T-helper 17 cell (primary cell): ENCODE measurements at places on chromosomes 16 and 17.

DNA sequence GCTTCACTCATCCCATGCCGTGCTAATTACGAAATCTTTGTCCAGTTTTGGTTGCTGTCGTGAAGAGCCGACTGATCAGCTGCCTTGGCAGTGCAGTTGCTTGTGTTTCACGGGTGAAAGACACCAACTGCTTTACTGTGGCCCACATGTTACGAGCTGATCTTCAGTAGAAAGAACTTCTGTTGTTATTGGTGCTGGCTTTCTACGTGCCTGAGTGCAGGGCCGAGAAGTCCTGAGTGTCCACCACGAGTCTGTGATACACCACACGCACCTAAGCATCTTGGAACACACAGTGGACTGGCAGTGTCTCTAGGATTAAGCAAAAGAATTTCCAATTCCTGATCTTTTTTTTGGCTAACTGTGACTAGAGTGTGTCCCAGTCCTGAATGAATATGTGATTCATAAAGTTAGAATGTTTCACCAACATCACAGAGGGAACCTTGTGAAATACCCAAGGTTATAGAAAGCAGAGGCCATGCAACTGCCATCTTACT lies 70.4 kb upstream of the CLEC18A start:
- no peak for DNase-seq

DNA sequence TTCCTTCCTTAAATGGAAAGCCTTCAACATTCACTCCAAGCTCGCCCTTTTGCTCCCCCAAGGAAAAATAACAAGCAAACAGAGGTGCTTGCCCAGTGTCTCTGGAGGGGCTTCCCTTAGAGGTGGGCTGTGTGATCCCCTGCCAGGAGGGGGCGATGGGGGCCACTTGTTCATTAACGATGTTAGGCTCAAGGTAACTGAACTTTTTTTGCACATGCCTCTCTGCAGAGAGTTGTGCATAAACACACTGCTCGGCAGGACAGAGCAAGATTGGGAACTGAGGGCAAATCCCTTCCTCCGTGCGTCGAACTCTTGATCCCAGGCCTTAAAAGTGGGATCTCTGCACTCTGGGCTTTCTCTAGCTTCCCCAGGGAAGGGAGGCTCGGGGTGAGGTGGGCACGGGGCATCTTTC lies 15.5 kb upstream of the NAGLU start:
- DNase-seq, result no peak

DNA sequence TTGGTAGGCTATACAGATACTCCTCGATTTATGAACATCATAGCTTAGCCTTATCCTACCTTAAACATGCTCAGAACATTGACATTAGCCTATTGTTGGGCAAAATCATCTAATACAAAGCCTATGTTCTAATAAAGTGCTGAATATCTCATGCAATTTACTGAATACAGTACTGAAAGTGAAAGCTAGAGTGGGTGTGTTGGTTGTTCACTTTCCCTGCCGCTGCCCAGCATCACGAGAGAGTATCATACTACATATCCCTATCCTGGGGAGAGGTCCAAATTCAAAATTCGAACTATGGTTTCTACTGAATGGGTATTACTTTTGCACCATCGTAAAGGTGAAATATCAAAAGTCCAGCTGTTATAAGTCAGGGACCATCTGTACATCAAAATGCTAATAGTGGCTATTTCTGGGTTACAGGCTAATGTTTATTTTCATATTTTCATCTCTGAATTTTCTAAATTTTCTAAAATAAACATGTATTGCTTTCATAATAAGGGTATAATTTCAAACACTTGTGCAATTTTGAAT lies 54.5 kb downstream of the NACA2 start:
- DNase-seq, result no peak

DNA sequence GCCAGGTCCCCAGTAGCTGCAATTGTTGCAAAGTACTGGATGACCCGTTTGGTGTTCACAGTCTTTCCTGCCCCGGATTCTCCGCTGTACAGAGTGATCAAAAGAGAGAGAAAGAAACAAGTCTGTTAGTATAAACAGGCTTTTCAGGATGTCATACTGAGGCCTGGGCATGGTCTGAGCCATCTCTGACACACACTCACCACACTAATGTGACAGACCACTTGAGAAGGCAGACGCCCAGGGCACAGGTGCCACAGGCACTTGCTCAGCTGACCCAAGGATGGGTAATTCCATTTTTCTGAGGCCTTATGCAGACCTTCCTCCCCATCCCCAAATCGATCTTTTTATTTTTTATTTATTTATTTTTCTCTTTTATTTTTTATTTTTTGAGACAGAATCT lies 7.5 kb downstream of the MYH3 start:
- no peak for DNase-seq

- DNase-seq, result no peak
Observed at GRCh38 chr16:88911946-88912310, 45.5 kb upstream of the PABPN1L start.

DNA sequence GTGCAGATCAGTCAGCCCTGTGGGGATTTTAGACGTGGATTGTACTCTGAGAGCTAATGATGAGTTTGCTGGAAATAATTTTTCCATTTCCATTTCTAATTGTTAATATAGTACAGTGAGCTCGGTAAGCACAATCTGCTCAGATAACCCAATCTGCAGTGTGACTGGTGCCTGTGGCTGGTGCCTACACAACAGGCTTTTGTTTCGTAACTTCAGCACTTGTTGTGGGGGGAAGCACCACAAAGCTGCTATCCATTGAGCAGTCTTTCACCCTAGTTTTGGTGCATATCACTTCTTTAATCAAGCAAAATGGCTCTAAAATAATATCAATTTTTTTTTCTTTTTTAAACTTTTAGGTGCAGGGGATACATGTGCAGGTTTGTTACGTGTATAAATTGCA lies 534.9 kb upstream of the HSBP1 start:
- DNase-seq, result no peak

- no peak for DNase-seq
Observed at GRCh38 chr17:40069751-40070708, 7.3 kb downstream of the THRA start.

DNA sequence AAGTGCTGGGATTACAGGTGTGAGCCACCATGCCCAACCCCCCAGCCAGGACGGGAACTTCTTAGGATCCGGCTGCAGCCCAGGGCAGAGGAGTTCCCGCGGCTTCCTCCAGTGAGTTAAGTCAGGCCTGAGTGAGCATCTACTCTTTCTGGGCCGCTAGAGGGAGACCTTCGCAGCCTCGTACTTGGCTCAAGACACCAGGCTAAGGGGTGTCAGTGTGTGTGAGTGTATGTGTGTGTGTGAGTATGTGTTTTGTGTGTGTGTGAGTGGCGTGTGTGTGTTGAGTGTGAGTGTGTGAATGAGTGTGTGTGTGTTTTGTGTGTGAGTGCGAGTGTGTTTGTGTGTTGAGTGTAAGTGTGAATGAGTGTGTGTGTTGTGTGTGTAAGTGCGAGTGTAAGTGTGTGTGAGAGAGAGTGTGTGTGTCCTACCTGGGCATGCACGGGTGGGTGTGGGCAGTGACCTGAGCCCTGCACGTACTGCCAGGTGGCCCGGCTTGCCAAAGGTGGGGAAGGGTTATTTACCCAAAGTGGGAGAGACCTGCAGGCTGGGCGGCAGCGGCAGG lies 58.5 kb downstream of the TMEM235 start:
- DNase-seq, result peak; percentile 63

GRCh38 chr17:35846055-35846809 lies 22.5 kb downstream of the HEATR9 start:
- DNase-seq, result no peak

DNA sequence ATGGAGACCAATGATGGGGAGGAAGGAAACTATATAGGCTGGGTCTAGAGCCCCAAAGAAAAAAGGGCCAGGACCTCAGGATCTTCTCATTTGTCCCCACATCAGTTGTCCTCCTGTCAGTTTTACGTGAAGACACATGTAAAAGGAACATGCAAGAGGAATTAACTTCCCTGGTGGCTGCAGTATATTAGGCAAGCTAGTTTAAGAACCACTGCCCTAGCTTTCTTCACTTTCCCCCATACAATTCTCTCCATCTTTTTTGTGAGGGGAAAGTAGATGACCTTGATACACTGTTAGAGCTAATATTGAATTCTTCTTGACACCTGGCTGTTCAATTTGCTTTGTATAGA lies 2.3 kb downstream of the MAP3K3 start:
- DNase-seq, result no peak

DNA sequence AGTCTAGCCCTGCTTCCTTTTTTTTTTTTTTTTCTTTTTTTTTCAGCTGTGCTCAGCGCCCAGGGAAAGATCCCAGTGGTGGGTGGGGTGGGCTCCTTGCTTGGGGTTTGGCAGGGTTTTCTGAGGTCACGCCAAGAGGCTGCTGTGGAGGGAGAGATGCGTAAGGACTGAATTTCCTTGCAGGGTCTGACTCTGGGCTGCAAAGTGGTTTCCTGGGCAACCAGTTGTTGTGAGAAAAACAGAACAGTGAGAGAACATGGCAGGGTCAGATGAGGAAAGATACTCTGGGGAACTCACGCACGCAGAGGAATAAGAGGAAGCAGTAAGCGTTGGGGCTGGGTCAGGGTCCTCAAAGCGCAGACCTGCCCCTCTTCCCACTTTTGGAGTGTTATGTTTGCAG lies 119.5 kb downstream of the IRF8 start:
- no peak for DNase-seq

GRCh38 chr17:8109661-8110455 lies 8.5 kb downstream of the ALOXE3 start:
- peak; percentile 75 for DNase-seq

GRCh38 chr17:71902894-71903506 lies 217.8 kb upstream of the SOX9 start:
- DNase-seq, result no peak

DNA sequence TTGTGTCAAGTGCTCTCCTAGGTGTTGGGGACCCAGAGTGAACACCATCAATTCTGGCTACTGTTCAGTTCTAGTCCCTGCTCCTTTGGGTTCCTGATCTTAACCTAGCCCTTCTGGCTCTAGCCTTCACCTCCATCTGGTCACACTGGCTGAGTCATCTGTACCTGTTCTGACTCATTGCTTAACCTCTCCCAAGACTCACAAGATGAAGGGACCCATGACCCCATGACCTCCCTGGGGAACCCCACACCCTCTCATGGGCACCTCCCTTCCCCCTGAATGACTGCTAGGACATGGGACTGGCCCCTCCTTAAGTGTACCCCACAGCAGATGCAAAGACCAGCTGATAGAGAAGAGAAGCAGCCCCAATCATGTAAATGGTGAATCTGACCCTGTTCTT lies 345.8 kb upstream of the CDH5 start:
- DNase-seq, result no peak

- DNase-seq, result no peak
Observed at GRCh38 chr17:1137465-1137894, 42.3 kb downstream of the ABR start.

DNA sequence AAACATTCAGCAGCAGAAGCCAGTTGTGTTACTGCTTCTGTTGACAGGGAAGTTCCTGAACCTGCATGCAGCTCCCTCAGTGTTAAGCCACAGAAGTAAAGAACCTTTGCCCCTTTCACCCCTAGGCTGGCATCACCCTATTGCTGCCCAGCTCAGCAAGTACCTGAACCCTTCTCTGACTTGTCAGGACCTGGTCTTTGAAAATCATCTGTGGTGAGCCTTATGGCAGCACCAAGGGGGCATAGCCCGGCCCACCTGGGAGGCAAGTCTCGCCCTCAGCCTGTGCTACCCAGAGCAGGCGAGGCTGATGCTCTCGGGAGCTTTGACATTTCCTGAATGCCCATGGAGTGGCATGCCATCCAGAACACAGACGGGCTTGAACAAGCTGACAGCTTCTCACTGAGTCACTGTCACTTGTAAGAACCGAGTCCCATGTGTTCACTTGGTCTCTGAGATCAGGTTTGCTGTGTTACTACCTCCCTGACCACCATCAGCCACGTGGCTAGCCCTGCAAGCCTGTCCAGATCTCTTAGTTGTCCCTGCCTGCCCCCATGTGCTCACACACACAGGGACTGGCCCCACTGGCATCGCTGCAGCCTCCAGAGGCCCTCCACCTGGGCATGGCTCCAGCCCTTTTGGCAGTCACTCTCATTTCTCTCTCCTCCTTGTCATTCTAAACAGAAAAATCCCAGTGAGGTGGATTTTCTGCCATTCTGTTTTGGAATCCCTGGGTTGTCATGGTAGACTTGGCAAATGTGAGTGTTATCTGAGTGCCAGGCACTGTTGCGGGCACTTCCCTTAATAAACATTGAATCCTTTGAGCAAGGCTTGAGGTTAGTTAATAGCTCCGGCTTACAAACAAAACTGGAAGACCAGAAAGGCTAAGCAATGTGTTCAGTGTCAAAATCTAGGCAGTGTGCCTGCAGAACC lies 2.9 kb upstream of the CARMIL2 start:
- DNase-seq, result no peak

DNA sequence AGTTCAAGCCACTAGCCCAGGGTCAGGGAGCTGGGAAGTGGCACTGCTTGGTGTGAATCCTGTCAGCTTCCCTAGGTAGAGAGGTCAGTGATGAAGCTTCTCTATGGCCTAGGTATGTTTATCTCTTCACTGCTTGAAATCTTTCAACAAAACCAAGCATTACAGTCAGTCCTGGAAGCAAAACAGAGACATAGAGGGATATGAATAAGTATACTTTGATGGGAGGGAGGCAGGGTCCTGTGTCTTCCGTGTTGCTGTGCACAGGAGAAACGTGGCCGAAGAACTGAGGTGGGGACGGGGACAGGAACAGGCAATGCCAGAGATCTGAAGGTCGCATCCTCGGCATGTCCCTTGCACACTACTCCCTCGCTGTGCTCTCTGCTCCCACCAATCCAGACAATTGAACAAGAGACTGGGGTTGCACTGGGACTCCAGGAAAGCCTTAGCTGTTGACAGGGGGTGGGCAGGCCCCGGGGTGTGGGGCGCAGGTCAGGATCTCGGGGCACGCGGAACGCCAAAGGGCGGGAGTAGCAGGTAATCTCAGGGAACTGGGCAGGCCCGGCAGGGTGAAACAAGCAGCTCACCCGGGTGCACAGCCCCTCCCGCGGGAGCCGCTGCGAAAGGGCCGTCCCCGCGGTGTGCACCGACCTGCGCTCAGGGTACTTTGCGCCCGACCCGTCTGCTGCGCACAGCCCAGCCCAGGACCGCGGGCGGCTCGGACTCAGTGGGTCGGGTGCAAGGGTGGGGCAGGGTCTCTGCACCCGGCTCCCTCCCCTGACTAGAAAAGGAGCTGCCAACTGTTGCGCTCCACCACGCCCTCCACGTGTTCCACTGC lies at the start of gene MT1H:
MT1H (plus strand) TSS at position 810 of the 835 bp plus-strand sequence. CDS start 71 bp downstream, outside the sequence.
- DNase-seq, result no peak

- DNase-seq, result no peak
Observed at GRCh38 chr16:53773881-53774280, 69.9 kb downstream of the FTO start.
